ENCODE measurements at places on chromosomes 4 and X.

GRCh38 chr4:140628016-140628415 is 59.3 kb upstream of the UCP1 start:
- no peak for DNase-seq

DNA sequence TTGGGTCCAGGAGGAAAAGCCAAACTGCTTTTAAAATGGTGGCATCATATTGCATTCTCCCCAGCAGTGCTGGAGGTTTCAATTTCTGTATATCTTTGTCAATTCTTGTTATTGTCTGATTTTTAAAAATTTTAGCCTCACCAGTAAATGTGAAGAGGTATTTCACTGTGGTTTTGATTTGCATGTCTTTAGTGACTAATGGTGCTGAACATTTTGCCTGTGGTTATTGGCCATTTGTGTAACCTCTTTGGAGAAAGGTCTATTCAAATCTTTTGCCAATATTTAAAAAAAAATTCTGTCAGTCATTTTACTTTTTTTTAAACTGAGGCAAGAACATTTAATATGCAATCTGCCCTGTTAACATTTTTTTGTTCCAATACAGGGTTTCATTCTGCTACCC is 322.1 kb downstream of the TLL1 start:
- DNase-seq = no peak

- DNase-seq = no peak
Measured at GRCh38 chr4:14130551-14130950, 503.0 kb upstream of the BOD1L1 start.

GRCh38 chrX:51568586-51568985 is 50.1 kb downstream of the CENPVL3 start:
- DNase-seq = no peak

DNA sequence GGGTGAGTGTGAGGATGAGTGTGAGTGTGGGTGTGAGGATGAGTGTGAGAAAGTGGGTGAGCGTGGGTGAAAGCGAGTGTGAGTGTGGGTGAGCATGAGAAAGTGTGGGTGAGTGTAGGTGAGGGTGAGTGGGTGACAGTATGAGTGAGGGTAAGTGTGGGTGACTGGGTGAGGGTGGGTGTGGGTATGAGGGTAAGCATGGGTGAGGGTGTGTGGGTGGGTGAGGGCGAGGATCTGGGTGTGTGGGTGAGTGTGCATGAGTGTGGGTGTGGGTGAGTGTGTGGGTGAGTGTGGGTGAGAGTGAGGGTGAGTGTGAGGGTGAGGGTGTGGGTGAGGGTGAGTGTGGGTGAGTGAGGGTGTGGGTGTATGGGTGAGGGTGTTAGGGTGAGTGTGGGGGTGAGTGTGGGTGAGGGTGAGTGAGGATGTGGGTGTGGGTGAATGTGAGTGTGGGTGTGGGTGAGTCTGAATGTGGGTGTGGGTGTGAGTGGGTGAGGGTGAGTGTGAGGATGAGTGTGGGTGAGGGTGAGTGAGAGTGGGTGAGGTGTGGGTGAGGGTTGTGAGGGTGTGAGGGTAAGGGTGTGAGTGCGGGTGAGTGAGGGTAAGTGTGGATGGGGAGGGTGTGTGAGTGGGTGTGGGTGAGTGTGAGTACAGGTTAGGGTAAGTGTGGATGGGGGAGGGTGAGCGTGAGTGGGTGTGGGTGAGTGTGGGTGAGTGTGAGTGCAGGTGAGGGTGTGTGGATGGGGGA is 48.9 kb downstream of the ING2 start:
- DNase-seq = no peak

- DNase-seq = no peak
Measured at GRCh38 chr4:76188557-76188956, 25.1 kb downstream of the SCARB2 start.

GRCh38 chrX:107654872-107655761 is 26.8 kb downstream of the PRPS1 start:
- peak; percentile 30 for DNase-seq

GRCh38 chr4:76665153-76665552 is 230.1 kb downstream of the SHROOM3 start:
- DNase-seq = no peak

DNA sequence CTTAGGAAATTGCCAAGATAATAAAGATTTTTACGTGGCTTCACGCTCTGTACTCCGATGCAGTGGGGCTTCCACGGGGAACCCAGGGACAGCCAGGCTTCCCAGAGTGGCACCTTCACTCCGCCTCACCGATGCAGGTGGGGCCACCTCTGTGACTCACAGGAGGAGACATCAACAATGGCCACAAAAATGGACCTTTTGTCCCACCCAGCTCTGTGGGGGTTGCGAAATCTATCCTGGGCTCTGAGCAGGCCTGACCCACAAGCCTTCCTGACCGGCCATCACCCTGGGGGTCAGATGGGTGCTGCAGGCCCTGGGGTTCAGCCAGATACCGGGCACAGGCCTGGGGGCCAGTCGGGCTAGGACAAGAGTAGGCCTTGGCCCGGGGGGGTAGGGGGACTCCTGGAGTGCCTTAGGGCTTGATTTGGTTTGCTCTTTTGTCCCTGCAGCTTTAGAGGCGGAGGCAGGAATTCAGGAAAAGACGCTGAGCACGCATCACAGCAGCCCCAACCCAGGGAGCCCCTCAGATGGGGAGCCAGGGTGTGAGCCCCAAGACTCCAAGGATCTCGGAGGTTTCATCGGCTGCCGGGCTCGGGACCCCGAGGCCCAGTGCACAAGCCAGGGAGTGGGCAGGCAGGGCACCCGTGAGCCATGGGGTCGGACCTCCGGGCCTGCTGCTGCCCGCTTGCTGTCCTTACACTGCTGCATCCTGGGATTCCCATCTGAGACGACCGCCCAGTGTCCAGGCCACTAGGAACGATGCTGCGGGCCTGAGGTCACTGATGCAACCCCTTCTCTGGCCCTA is 136.5 kb upstream of the NKX1-1 start:
- no peak for DNase-seq

- DNase-seq = no peak
Measured at GRCh38 chr4:165668694-165669093, 204.3 kb upstream of the TLL1 start.

- no peak for DNase-seq
Measured at GRCh38 chr4:15238720-15239119, 189.1 kb upstream of the C1QTNF7 start.

DNA sequence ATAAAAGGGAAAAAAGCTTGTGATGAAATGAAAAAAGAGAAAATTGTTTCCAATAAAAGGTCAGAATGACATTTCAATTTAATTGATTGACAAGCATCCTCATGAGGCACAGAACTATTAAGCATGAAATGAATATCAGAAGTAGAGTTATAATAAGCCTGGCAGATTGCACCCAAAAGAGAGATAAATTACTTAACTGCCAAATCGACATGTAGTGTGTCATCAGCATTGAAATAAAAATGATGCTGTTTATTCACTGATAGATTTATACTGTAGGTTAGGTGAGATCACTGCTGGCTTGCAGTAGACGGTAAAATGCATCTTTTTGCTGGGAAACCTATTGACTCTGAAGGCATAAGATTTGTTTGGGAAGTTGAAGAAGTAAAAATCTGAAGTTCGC is 507.2 kb downstream of the FSTL5 start:
- DNase-seq = no peak

DNA sequence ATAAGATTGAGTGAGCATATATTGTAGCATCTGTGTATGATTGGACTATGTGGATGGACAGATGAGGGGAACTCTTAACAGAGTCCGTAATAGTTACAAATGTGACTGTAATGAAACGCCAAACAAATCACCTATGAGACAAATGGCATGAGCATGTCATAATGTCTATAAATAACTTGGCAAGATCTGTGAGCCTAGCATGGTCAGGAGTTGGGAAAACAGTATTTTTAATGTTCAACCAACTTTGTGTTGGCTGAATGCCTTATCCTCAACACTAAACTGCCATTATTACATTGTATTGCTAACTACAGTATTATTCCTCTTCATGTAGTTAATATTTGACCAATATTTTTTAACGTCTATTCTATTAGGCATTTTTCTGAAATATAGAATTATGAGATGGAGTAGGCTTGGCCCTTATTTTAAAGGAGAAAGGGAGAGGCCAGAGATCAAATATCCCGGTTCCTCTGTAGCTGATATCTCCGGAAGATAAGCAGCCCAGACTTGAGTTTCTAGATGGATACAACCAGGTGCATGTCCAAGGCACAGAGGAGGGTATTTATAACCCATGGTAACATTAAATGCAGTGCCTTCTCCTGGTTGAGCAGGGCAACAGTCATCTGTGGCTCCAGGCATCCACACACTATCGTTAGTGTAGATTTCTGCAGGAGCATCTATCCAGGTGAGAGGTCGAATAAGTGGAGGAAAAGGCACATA is 32.7 kb downstream of the PF4 start:
- no peak for DNase-seq

DNA sequence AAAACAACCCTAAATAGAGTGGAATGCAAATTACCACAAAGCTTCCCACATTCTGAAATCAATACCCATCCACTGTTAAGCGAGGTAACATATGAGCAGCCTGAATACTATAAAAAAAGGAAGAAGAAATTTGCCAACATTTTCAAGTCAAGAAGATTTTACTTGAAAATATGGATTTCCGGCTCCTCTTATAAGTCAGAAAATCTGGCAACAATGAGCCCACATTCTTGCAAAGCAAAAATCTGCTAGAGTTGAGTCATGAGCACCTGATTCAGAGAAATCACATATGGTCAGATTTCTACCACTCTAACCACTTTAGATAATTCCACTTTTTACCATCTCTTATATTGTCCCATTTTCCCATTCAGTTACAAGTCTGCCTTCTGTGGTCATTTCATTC is 395.7 kb downstream of the DTHD1 start:
- no peak for DNase-seq

- no peak for DNase-seq
Measured at GRCh38 chr4:75306506-75306905, 207.7 kb downstream of the RCHY1 start.

DNA sequence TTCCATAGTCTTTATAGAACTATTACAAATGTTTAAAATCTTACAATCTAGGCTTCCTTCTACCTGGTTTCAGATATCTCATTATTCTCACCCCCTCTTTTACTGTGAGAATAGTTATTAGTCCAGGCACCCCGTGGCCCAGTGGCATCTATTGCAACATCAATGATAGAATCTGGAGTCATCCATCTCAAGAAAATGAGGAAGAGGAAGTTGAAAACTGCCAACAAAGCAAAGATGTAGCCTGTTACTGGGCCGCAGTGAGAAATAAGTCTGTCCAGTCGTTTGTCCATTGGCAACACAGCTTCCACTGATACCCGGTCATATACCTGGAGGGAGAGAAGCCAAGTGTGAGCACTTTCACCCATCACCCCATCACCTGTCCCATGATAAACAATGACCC is 6.0 kb upstream of the ASB11 start:
- no peak for DNase-seq

- DNase-seq = no peak
Measured at GRCh38 chr4:107050525-107051135, 14.5 kb upstream of the DKK2 start.

GRCh38 chr4:3368841-3369760 is 72.7 kb upstream of the HGFAC start:
- no peak for DNase-seq

DNA sequence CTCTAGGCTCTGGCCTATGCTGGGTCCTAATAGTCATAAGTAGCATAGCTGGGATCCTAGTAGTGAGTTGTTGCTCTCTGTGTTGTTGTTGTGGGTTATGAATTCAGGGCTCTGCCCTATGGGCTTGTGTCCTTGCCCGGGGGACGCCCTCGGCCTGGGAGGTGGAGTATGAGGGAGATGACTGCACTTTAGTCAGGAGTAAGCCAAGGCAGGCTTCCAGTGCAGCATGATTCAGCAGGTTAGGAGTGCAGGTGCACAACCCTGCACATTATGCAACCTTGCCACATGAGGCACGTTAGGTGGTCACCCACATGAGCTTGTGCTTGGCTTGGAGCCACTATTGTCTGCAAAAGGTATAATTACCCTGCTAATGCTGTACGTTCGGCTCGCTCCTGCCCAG is 58.4 kb upstream of the CCDC149 start:
- DNase-seq = no peak

GRCh38 chrX:117996918-117997480 is 119.6 kb downstream of the KLHL13 start:
- no peak for DNase-seq

GRCh38 chrX:10190367-10190766 is 33.6 kb downstream of the CLCN4 start:
- DNase-seq = no peak

GRCh38 chr4:26317766-26318165 is 3.0 kb upstream of the RBPJ start:
- no peak for DNase-seq

GRCh38 chrX:132406106-132406505 is 82.7 kb downstream of the MBNL3 start:
- DNase-seq = no peak

GRCh38 chr4:184356366-184356765 is 118.0 kb downstream of the IRF2 start:
- DNase-seq = no peak

DNA sequence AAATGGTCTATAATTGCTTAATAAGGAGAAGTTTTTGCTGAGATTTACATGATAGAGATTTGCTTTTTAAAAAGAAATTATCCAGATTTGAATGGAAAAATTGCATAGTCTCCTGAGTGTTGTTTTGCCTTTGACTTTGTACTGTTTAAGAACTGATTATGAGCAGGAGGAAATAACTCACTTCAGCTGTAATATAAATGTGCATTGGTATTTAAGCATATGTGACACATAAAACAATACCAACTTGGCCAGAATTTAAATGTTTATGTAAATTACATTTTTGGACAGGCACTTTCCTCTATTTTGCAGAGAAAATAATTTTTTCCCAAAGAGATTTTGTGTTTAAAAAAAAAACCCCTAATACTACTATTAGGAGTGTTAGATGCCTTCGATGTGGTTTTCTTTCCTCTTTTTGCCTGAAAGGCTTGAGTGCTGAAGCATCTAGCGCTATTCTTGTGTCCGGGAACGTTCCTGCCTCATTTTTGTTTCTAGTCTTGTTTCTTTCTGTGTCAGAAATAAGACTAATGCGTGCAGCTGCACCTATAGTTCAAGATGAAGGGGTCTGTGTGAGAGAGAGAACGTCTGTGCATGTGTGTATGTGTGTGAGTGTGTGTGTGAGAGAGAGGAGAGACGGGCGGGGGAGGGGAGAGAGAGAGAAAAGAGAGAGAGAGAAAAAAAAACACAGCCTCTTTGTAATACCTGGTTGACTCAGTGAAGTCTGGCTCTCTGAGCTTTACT is 60.8 kb downstream of the TBL1X start:
- DNase-seq = no peak

- DNase-seq = no peak
Measured at GRCh38 chr4:114458728-114459127, 139.9 kb upstream of the UGT8 start.

All from stimulated activated CD8-positive, alpha-beta memory T cell treated with anti-CD3 and anti-CD28 coated beads, Interleukin-7, amount 100 ng/mL, for 1 hour (primary cell).